Hematopoietic multipotent progenitor cell (in vitro differentiated cells): ENCODE measurements at places on chromosomes 7 and 10.

- no peak for DNase-seq
Observed at GRCh38 chr10:87928996-87929395, 65.6 kb downstream of the PTEN start.

DNA sequence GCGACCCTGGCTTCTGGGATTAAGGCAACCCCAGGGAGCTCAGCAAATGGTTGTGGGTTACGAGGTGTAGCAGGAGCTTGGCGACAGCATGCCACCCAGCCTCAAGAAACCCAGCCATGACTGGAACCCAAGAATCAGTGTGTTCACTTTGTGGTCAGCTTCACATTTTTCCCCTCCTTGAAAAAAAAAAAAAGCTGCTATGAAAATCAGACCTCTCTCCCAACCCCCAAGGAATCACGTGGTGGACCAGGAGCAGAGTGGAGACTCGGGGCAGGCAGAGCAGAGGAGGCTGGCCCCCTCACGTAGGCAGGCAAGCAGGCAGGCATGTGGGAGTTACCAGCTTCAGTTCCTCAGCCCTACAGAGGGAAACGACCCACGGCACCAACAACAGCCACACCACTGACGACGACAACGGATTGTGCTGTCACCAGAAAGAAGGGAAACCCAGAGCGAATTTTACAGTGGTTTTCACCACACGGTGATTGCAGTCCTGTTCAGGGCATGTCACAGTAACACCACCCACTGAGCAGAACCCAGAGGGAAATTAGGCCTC is 203.4 kb downstream of the SLC25A13 start:
- no peak for DNase-seq

DNA sequence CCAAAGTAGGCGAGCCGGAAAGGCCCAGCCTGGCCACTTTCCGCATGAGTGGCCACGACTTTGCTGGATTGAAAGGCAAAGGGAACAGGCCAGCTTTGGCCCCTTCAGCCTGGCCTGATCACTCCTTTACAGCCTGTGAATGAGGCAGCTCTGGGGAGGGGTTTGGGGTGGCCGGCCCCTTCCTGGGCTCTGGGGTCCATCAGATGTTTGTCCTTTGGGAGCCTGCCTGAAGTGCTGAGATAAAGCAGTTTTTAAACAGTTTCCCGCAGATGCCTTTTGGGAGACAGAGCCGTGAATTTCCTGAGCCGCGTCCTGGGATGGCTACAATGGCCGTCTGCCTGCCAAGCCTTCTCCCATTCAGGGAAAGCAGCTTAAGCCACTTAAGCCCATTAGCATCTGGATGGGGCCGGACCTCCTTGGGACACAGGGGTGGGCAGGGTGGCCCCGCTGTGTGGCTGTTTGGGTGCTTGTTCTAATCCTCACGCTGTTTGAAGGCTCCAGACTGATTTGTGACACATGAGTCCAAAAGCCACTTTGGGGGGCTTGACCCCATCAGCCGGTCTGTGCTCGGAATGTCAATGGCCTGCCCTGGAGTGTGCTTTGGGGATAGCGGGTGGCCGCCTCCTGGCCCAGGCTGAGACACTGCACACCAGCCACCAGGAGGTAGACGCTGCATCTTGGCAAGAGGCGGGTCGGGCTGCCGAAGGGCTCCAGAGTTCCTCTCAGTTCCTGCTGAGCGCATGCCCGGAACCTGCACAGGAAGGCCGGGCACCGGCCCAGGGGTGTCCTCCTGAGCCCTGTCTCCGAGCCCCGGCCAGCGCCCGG is 38.9 kb downstream of the NKX6-2 start:
- DNase-seq, result no peak

- DNase-seq, result no peak
Observed at GRCh38 chr7:31171984-31172383, 119.9 kb downstream of the ADCYAP1R1 start.

GRCh38 chr10:97016728-97017473 is 168.9 kb downstream of the SLIT1 start:
- DNase-seq, result peak; percentile 18

DNA sequence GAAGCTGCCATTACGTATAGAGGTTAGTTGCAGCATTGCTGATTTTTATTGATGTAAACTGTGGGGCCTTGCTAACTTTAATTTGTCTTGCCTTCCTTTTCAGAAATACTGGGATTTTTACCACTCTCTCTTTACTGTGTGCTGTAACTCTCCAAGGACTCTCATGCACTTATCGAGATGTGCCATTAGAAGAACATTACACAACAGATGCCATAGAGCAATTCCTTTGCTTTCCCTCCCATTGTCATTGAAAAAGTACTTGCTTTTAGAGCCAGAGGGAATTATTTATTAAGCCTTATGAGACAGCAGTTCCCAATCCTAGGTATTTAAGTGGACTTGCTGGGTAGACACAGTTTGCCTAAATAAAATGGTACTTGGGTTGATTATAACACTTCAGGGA is 51.7 kb downstream of the ASB4 start:
- DNase-seq, result no peak

GRCh38 chr10:130244928-130245495 is 108.8 kb downstream of the GLRX3 start:
- DNase-seq, result no peak

GRCh38 chr7:55512635-55513191 is 59.6 kb downstream of the VOPP1 start:
- no peak for DNase-seq

DNA sequence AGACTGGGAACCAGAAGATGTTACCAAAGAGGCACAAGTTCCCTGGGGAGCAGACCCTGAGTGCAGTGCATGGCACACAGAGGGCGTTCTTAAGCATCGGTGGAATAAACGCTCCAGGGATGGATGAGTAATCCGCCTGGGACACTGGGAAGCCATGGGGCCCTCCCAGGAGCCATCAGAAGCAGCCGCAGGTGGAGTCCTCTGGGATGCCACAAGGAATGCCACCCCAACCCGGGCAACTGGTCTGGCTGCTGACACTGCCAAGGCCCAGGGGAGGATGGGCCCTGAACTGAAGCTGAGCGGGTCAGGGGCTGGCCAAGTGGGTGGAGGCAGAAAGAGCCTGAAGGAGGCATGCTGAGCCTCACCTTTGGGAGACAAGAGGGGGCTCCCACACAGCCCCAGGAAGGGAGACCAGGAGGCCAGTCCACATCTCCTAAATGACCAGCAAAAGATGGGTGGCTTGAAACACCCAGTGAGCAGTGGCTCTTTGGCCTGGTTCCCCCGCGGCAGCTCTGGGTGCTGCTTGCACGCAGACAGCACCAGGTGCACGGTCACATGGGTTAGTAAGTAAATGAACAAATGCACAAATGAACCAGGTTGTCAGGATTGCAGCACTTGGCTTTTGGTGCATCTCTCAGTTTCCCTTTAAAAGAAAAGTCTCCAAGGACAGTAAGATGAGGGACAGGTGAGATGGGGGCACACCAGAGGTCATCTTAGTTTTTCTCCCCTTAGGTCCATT is 141.3 kb upstream of the ZMIZ1 start:
- no peak for DNase-seq

- no peak for DNase-seq
Observed at GRCh38 chr10:98374217-98374985, 40.6 kb downstream of the PYROXD2 start.

- DNase-seq, result no peak
Observed at GRCh38 chr7:30752979-30753378, 1.0 kb downstream of the INMT start.

DNA sequence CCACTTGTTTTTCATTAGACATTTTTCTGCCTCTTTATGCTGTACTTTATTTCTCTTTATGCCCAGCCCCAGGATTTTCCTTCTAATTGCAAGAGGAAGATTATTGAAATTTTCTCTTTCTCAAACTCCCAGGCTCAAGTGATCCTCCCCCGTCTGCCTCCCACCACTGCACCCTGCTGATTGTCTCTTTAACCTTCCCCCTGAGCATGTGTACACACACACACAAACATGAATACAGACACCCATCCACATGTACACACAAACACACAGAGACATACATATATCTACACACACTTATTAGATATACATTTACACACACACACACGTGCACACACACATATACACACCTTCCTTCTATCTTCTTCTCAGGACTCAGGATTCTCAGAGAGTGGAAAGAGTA is 37.3 kb upstream of the MAP3K8 start:
- DNase-seq, result no peak

DNA sequence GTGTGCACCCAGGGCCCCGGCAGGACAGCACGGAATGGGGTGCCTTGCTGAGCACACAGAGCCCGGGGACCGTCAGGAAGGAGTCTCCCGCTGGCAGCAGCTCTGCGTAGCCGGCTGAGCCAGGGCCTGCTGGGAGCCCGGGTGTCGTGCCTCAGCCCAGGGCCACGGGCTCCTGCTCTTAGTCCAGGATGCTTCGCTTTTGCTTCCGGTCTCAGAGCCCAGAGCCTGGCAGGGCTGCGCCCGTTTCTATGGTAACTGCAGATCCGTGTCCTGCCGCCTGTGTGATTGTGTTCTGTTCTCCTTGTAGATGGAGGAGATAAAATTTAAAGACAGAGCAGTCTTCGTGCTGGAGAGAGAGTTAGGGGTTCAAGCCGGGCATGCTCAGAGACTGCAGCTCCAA is 53.7 kb upstream of the DPYSL4 start:
- no peak for DNase-seq

- no peak for DNase-seq
Observed at GRCh38 chr10:112232670-112233069, 49.1 kb upstream of the GPAM start.

DNA sequence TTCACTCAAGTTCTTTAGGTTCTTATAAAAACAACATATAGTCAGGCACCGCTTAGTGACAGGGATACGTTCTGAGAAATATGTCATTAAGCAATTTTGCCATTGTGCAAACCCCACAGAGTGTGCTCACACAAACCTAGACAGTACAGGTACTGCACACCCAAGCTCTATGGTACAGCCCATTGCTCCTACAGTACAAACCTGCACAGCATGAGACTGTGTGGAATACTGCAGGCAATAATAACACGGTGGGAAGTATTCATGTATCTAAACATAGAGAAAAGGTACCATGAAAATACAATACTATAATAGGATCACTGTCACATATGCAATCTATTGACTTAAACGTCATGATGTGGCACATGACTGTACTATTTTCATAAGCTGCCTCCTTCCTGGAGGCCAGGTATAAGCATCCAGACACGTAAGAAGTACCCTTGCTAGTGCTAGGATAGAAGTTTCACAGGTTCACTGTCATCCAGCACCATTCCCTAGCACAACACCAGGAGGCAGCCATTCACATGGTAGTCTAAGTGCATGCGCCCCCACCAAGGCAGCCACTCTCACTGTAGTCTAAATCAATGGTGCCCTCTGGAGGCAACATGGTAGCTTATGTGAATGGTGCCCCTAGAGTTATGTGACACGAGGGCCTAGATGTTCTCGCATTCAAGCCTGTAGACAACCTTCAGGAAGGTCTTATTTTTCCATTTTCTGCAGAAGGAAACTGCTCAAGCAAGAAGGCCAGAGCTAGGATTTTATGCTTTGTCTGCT is 98.5 kb downstream of the ARHGAP22 start:
- no peak for DNase-seq

DNA sequence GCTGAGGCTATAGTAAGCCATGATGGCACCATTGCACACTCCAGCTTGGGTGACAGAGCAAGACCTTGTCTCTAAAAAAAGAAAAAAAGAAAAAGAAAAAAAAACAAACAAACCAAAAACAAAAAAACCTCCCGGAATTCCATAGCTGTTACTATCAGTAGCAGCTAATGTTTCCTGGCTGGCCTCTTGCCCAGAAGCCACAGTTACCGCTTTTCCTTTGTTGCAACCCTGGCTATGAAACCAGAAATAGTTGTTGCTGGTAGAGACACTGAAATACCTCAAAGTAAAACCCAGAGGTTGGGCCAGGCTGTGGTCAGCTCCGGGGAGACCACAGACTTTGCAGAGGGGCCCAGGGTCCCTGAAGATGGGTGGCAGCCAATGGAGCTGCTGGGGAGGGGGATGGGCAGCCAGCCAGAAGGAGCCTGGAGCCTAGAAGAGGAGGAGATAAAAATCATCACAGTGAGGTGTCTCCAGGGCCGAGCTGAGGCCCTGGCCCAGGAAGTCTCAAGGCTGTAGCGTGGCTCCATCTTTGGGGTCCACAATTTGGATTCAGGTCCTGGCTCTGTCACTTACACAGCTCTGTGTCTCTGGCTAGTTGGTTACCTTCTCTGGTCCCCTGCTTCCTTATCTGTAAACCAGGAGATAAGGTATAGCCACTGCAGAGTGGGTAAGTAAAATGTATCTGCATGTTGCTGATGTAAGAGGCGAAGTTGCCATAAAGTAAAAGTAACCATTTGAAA is 3.4 kb upstream of the CHST12 start:
- DNase-seq, result no peak

DNA sequence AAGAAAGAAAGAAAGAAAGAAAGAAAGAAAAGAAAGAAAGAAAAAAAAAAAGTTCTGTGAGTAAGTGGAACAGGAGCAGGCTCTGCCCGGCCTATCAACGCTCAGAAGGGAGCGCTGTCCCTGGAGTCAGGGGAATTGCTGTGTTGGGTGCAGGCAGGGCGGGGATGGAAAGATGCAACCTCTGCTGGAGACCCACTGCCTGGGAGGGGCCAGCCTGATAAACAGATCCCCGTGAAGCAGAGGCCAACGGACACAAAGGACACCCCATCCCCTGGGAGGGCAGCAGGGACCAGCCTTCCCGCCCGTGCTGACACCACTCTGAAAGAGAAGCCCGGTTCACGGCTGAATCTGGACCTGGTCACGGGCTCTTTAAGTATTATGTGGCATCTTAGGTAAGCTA is 54.5 kb downstream of the TCERG1L start:
- no peak for DNase-seq

GRCh38 chr7:39086638-39087360 is 109.1 kb downstream of the POU6F2 start:
- DNase-seq, result no peak

DNA sequence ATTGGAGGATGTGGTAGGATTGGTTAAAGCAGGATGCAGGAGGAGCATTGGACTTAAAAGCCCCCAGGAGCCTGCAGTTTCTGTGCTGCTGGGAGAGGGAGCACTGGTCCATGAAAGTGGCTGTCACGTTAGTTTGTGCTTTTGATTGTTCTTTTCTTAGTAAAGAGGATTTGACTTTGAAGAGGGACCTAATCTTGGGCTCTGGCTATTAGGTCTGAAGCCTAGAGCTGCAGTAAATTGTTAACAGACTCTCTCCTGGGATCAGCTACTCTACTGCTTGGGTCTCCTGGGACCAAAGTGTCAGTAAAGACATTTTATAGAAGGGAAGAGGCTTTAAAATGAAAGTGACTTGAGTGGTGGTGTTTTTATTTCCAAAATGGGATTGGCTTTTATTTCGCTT is 3.7 kb downstream of the ZFYVE27 start:
- DNase-seq, result no peak

- DNase-seq, result no peak
Observed at GRCh38 chr10:103507235-103508191, 14.0 kb downstream of the NEURL1 start.

- DNase-seq, result no peak
Observed at GRCh38 chr10:27372095-27372494, 131.5 kb upstream of the ACBD5 start.

DNA sequence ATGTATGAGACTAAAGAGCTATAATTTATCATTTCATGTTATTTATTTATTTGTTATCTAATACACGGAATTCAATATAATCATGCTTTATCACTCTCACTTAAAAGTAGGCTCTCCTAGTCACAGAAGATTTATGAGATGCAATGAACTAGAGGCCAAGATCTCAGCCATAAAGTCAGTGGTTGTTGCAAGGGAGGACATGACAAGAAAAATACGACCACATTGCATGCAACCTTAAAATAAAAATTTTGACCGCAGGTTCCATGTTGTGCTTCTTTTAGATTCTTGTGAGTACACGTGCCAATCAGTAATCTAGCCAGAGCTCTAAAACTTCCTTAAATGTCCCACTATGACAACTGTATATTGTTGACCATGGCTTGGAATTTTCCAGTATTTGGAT is 75.9 kb upstream of the SP8 start:
- DNase-seq, result no peak

- no peak for DNase-seq
Observed at GRCh38 chr10:125296598-125296997, 136.2 kb upstream of the CTBP2 start.
